NCI-H446 (cell line): ENCODE measurements at places on chromosomes 5 and 9.

DNA sequence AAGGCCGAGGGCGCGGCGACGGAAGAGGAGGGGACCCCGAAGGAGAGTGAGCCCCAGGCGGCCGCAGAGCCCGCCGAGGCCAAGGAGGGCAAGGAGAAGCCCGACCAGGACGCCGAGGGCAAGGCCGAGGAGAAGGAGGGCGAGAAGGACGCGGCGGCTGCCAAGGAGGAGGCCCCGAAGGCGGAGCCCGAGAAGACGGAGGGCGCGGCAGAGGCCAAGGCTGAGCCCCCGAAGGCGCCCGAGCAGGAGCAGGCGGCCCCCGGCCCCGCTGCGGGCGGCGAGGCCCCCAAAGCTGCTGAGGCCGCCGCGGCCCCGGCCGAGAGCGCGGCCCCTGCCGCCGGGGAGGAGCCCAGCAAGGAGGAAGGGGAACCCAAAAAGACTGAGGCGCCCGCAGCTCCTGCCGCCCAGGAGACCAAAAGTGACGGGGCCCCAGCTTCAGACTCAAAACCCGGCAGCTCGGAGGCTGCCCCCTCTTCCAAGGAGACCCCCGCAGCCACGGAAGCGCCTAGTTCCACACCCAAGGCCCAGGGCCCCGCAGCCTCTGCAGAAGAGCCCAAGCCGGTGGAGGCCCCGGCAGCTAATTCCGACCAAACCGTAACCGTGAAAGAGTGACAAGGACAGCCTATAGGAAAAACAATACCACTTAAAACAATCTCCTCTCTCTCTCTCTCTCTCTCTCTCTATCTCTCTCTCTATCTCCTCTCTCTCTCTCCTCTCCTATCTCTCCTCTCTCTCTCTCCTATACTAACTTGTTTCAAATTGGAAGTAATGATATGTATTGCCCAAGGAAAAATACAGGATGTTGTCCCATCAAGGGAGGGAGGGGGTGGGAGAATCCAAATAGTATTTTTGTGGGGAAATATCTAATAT, 58.1 kb downstream of the BASP1 start:
- no peak for DNase-seq

GRCh38 chr9:119268985-119269384, 100.2 kb downstream of the BRINP1 start:
- no peak for DNase-seq

DNA sequence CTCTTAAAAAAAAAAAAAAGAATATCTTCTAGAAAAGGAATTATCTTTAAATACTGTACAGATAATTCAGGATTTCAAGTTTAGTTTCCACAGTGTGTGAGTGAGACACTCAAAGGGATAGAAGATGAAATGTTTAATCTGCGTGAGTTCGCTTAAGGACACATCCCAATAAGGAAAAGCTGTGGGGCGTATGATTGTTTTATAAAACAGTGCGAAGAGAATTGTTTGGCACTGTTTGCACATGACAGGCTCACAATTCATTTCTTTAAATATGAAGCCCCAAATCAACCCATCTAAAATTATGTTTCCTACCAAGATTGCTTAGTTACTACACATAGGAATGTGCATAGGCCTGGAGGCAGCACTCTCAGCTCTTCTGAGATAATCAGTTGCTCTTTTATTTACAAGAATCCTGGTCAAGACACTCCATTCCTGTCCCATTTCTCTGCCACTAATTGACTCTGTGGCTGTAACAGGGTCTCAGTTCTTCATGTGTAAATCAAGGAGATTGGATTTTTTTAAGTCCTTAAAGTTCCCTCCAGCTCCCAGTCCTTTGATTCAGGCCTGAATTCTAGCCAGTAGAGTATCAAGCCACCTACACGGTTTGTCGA, 60.1 kb downstream of the BHMT start:
- DNase-seq = no peak

- no peak for DNase-seq
Measured at GRCh38 chr9:128416014-128416413, 4.6 kb upstream of the CERCAM start.

DNA sequence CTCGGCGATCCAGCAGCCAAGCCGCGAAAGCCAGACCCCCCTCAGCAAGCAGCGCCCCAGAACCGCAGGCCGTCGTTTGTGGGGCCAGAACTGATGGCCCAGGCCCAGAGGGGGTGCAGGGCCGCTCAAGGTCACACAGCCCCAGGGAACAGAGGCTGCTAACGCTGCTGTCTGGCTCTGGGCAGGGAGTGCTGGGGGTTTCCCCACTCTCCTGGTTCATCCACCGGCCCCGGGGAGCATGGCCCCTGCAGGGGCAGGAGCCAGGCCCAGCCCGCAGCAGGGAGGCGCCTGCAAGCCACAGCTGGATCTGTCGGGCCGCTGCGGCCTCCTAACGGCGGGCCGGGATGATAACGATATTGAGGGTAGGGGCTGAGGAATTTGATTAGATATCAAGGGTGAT, 64.8 kb upstream of the IGFBPL1 start:
- no peak for DNase-seq

- no peak for DNase-seq
Measured at GRCh38 chr9:85216601-85217000, 525.2 kb downstream of the AGTPBP1 start.

DNA sequence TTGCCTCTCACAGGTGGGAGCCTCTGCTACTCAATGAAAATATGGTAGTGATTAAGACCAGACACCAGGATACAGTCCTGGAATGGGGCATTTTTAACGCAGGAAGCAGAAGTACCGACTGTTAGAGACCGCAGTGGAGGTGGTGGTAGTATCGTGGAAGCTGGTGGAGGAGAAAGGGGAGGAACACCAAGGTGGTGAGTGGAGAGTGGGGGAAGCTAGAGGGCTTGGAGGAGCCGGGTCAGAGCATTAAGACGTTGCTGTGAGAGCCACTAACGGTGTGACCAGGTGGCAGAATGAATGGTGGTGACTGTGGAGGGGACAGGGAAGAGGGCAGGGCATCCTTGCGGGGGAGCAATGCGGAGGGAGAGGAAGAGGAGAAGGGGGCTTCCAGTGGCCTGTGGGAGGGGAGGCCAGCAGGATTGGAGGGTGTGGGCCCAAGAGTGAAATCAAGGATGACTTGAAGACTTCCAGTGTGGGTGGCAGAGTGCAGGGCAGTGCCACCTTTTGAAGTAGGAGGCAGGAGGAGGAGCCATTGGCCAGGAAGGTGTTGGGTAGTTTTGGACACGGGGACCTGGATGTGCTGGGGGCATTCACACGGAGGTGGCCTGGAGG, 1.6 kb upstream of the UBAC1 start:
- DNase-seq = no peak

DNA sequence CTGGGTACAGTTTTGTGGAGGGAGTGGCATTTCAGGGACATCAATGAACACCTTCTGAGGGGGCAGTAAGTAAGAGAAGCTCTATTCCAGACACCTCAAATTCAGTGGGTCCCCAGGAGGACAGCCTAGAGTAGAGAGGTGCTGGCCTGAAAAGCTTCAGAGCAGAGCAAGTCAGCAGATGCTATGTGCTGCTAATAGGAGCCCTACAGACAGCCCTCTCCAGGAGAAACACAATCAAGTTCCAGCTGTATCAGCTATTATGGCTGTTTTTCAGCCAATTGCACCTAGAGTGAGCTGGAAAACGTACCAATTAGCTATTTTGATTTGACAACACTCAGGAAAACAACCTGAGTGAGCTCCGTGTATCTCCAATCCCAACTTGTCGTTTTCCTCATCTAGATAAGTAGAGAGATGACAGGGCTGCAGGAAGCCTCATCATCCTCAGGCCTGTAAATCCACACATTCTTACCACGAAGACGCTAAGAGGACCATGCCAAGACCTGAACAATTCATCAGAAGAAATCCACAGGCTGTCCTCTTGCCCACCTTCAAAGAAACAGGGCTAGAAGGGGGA, 104.9 kb downstream of the PIK3R1 start:
- DNase-seq = no peak

DNA sequence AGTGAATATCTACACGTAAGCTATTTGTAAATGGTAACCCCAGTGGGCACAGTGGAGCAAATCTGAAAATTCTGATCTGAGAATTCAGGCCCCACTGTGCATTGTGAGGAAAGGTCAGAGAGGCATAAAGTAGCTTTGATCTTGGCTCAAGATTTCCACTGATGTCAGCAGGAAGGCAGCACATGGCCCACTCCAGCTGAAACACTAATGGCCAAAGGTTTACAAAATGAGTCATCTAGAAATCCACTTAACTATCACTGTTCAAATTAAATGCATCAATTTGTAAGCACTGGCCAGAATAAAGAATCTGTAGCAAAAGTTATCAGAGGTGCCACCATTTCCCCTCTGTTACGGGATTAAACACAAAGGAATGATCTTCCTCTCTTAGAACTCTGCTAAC, 191.6 kb downstream of the C9orf152 start:
- DNase-seq = no peak

DNA sequence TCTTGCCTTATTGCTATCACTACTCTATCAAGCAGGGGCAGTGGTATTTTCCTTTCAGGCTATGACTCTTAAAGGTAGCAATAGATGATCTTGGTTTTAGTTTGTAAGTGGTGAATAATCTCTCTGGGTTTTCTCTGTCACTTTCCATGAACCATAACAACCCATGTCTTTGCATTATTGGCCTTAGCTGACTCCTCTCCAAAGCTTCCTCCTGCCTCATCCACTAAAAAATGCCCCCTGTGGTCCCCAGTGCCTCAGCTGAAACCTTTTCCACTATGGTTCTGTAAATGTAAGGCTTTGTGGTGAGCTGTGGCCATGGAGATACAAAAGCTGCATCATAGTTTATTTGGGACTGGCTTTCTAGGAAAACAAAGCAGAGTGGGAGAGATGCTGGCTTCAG, 128.8 kb downstream of the GPBP1 start:
- no peak for DNase-seq

DNA sequence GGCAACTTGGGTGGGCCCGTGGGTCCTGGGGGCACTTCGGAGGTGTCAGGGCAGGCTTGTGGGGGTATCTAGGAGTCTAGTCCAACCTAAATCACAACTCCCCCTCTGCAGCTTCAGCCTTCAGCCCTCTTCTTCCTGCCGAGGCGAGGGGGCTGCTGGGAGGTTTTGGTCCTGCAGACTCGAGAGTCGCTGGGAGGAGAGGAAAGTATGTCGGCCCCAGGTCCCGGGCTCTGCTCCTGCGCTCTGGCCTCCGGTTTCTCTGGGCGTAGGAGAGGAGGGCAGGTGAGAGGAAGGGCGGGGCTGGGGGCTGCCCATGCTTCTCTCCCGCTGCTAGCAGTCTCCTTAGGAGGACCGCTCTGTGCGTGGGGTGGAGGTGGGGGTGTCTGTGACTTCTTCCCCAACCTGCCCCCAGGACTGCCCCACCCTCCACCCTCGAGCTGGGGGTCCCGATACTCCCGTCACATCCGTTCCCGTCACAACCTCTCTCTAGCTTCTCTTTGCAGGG, 139.8 kb upstream of the COL5A1 start:
- no peak for DNase-seq
